Calu3 (cell line): ENCODE measurements at places on chromosomes 13 and 19.

GRCh38 chr13:94115054-94115453 is 364.4 kb downstream of the DCT start:
- no peak for DNase-seq

- no peak for DNase-seq
Observed at GRCh38 chr13:99418103-99418842, 83.0 kb upstream of the TM9SF2 start.

GRCh38 chr13:47932950-47933923 is 67.8 kb downstream of the SUCLA2 start:
- DNase-seq = no peak

GRCh38 chr19:2820112-2820702 is 539 bp downstream of the ZNF554 start:
- no peak for DNase-seq

DNA sequence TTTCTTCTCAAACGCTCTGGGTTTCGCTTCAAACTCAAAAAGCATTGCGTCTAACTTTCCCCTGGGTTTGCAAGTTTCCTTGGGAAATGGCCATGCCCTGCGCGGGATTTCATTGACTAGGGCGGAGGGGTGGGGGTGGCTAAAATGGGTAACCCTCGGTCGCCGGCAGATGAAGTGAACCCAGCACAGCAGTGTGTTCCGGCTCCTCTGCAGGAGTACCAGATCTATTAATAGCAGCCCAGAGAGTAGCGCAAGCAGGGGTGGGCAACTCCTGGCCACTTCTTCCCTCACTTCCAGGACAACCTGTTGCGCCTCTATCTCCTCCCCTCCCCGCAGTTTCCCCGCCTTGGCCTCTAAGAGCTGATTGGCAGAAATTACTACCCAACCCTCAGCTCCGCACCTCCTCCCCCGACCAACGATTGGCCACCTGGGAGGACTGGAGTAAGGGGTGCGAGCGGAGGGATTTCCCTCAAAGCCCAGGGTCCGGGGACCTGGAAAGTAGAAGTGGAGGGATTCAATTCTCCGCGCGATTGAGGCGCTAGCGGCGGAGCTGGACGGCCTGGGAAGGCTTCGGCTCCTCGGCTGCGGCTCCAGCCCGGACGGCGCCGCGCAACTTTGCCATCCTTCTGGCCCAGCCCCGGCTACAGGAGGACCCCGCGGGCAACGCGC is at the start of gene FREM2:
Gene FREM2, plus strand, starts transcription at position 501 of the 669 bp plus-strand sequence. CDS start 268 bp downstream, outside the sequence.
- peak; percentile 81 for DNase-seq

GRCh38 chr19:2207991-2208860 is 27.9 kb downstream of the PLEKHJ1 start:
- DNase-seq = no peak

GRCh38 chr13:79781829-79782540 is 301.0 kb downstream of the NDFIP2 start:
- no peak for DNase-seq

DNA sequence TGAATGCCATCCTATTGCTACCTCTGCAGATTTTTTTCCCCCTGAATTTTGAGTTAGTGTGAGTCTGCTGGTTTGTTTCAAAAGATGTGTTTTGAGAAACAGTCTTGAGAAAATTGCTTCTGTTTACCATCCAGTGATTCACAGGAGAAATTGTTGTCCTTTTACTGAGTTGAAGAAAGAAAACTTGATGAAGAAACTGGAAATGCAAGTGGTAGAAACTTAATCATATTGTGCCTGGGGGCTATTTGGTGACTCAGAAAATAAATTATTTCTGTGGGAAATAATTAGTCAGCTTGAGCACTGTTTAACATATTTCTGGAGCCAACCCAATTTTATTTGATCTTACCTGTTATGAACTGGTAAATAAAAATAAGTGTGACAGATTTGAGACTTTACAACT is 35.4 kb downstream of the PAN3 start:
- peak; percentile 29 for DNase-seq
